ACHN (cell line): ENCODE measurements at places on chromosomes 3 and 15.

DNA sequence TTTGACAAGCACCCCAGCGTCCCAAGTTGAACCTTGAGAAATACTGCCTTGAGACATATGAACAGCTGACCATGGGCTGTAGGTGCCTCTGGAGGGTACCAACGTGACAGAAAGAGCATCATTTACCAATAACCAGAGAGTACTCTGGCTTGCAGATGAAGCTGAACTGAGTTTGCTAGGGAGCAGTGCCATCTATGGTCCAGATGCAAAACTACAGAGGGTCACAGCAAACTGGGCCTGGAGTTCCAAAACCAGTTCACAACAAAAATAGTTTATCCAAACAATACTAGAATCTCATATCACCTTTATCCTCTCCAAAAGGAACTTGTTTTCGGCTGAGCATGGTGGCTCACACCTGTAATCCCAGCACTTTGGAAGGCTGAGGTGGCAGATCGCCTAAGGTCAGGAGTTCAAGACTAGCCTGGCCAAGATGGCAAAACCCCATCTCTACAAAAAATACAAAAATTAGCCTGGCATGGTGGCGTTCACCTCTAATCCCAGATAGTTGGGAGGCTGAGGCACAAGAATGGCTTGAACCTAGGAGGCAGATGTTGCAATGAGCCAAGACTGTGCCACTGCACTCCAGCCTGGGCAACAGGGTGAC lies 69.3 kb downstream of the CHAC1 start:
- DNase-seq: peak; percentile 48

DNA sequence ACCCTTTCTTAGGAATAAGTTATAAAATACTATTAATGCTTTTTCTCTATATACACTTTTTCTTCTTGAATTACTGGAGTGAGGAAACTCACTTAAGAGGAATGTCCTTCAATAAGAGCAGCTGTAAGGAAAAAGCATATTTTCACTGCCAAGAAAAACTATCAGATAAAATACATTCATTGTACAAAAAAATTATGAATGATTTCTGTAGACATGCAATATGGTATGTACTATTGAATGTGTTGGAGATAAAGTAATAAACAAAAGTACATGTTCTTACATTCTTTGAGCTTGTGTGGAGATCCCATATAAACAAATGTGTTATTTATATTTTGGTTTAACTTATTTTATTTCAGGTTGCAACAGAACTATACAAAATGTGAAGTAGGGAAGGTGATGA lies 241.0 kb upstream of the ZNF717 start:
- DNase-seq: no peak

DNA sequence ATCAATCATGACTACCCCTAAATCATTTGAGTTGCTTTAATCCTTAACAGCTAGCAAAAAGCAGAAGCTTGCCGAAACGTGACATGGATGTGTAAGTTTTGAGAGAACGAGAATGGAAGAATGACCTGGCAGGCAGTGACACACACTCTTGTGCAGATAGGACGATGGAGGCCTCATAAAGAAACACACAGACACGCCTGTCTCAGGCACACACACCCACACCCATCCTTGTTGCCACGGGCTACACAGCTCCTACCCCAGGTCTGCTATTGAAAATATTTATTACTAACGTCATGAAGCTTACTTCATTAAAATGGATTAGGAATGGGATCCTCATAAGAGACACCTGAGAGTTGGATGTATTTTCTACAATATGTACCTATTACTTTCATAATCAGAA lies 8.5 kb downstream of the MYO5C start:
- no peak for DNase-seq

- no peak for DNase-seq
Measured at GRCh38 chr3:53824795-53825194, 21.4 kb downstream of the CHDH start.

DNA sequence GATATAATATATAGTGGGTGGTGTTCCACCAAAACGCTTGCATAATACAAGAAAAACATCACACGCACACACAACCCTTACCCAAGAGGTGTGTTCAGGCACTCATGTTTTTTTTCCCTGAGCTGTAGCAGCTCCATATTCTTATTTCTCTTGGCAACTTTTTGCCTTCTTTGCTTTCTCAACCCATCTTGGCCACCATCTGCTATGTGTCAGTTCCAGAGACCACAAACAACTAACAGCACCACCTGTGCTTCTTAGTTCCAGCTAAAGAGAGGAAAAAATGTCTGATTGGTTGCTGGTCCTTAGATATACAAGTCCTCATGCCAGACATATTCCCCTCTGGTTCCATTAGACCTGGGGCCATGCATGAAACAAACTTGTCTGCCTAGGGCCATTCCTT lies 11.9 kb downstream of the ACTC1 start:
- DNase-seq: no peak

- no peak for DNase-seq
Measured at GRCh38 chr3:169170456-169170855, 493.1 kb downstream of the MECOM start.

- DNase-seq: no peak
Measured at GRCh38 chr15:20295238-20295811, 246.3 kb downstream of the GOLGA6L6 start.

DNA sequence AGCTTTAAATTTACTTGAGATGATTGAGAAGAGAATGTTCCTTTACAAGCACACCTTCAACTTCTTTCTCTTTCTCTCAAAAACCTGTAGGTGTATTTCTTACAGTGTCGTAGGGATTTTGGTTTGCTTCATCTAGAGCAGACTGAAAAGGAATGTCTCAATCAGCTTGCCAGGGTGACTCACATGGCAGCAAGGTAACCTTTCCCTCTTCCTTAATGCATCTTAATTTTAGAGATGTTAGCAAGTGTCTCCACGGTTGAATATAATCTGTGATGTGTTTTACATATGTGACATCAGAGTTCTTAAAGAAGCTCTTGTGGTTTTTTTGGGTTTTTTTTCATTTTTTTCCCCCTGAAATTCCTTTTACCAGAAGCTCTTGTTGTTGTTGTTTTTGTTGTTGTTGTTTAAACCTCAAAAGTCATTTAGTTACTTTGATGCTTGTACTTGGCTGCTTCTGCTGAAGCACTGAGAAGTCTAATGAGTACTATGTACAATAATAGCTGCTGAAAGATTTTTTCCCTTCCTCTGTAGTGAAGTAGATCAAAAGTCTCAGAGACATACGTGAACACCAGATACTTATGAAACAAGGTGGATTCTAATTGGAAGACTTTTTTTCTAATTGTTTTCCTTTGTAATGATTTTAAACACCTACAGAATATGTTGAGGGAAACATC lies 83.1 kb downstream of the RETNLB start:
- DNase-seq: no peak

- DNase-seq: no peak
Measured at GRCh38 chr3:148510116-148510515, 187.6 kb upstream of the AGTR1 start.

- no peak for DNase-seq
Measured at GRCh38 chr3:169212086-169212485, 451.4 kb downstream of the MECOM start.

GRCh38 chr3:49567406-49567805 lies 13.1 kb downstream of the BSN start:
- no peak for DNase-seq

- no peak for DNase-seq
Measured at GRCh38 chr3:144029769-144030168, 58.1 kb downstream of the DIPK2A start.

GRCh38 chr3:129023909-129024308 lies 22.8 kb downstream of the EFCC1 start:
- DNase-seq: peak; percentile 31

DNA sequence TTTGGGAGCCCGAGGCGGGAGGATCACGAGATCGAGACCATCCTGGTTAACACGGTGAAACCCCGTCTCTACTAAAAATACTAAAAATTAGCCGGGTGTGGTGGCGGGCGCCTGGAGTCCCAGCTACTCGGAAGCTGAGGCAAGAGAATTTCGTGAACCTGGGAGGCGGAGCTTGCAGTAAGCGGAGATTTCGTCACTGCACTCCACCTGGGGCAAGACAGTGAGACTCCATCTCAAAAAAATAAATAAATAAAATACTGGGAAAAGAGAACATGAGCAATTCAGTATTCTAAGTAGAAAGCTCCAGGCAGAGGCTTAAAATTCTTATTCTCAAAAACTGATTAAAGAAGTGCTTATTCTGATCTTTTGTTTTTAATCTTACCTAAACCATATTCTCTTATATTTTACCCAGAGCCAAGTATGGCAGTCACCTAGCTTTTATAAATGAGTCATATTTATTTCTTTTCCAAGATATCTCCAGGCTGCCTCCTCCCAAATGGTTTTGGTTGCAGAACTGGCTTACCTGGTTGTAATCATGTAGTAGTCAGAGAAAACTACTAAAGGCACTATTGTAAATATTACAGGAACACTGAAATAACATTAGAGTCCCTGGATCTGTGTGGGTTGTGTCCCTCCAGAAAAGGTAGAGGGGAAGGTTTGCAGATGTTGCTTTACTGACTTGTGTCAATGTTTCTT lies 45.8 kb upstream of the DYNC1LI1 start:
- no peak for DNase-seq

GRCh38 chr3:72338082-72338941 lies 509.9 kb downstream of the SHQ1 start:
- DNase-seq: peak; percentile 2

GRCh38 chr3:188635258-188636042 lies 481.5 kb downstream of the LPP start:
- no peak for DNase-seq

GRCh38 chr3:101061312-101061711 lies 68.1 kb upstream of the ABI3BP start:
- no peak for DNase-seq

GRCh38 chr3:44894485-44894884 lies 20.1 kb downstream of the TGM4 start:
- DNase-seq: no peak

DNA sequence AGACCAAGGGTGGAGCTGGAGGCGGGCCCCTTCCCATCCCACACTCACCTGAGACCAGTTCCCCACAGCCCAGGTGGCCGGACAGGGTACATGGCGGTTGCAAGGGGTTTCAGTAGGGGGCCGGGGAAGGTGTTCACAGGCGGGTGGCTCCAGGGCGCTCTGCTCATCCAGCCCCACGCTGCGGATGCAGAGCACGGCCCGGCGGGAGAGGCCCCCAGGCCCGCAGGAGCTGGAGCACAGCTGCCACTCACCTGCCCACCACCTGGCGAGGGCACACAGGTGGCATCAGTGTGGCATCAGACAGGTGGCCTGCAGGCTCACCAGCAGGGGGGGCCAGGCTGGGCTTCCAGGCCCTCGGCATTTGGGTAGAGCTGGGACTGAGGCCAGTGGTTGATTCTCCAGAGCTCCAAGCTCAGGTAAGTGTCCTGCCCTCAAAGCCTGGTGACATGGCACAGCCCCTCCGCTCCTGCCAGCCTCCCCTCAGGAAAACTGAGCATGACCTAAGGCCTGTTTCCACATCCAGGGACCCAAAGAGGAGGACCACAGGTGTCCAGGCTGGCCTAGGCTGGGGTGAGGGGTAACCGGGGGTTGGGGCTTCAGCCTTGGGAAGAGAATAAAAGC lies 43.8 kb downstream of the ADAMTS7 start:
- DNase-seq: no peak

DNA sequence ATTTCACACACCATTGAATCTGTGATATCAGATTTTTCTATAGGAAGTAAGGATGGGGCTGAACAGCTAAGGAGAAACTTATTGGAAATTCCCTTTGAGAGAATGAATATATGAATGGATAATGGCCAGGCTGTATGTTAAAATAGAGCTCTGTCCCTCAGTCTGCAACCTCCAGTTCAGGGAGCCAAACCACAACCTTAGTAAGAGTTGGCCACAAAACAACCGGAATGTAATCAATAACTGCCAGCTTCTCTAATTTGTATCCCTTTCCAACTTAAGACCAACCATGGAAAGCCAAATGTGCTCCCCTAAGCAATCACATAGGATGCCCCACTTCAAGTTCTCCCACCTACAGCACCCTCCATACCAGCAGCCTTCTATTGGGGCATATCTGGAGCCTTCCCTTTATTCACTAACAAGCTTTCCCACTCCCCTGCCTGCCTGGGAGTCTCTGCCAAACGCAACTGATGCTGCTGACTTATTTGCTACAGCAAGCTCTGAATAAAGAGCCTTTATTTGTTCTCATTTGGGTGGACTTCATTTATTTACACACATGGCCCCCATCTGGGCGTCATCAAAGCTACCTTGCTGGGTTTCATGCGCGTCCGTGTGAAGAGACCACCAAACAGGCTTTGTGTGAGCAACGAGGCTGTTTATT lies 75.4 kb upstream of the LARS2 start:
- DNase-seq: no peak

DNA sequence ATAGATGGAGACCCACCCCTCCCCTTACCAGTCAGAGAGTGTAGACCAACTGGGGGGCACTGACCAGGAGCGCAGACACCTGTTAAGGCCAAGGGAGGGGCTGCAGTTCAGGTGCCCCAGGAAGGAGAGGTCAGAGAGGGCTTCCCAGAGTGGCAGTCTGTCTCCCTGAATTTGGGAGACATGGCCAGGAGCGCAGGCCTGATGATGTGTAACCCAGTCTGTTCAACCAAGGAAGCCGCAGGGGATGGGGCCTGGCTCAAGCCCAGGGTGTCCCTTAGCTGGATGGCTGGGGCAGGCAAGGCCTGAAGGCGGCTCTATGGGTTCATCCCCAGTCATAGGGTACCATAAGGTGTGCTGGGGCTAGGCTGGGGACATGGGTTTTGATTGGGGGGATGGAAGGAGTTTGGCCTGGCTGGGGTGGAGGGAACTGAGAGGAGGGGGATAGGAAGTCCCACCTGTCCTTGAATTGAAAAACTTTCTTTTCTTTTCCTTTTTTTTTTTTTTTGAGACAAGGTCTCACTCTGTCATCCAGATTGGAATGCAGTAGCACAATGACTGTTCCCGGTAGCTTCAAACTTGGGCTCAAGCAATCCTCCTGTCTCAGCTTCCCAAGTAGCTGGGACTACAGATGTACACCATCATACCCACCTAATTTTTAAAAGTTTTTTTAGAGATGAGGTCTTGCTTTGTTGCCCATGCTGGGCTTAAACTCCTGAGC lies 75.7 kb downstream of the SMAD6 start:
- DNase-seq: no peak

GRCh38 chr15:64398575-64398974 lies 10.9 kb downstream of the TRIP4 start:
- DNase-seq: no peak

- DNase-seq: no peak
Measured at GRCh38 chr15:101525087-101525669, 35.7 kb upstream of the PCSK6 start.
